ENCODE measurements at places on chromosomes 3 and 15. TPM values are rescaled to one million over a fixed set of nuclear protein-coding genes. Genes with fewer than 3 reads are reported as not detected.

The SLITRK3 gene
- not detected for total RNA-seq

The TGM4 gene
- not detected for total RNA-seq

The IL17RE gene
- total RNA-seq, result 1.5 TPM

The GREM1 gene
- 181 TPM for total RNA-seq

The CPNE9 gene
- not detected for total RNA-seq

The HYAL1 gene
- total RNA-seq, result 0.90 TPM

The YEATS2 gene
- 15.8 TPM for total RNA-seq

The KLHL6 gene
- not detected for total RNA-seq

The SLC15A2 gene
- 0.18 TPM for total RNA-seq

The ROBO2 gene
- total RNA-seq, result 1.2 TPM

The TMEM62 gene
- total RNA-seq, result 18.5 TPM

The MESP2 gene
- 2.9 TPM for total RNA-seq

The WNT5A gene
- total RNA-seq, result 42.4 TPM

The RYR3 gene
- total RNA-seq, result under 0.01 TPM

The SRGAP3 gene
- 4.6 TPM for total RNA-seq

The SPINT1 gene
- total RNA-seq, result not detected

The FRMD5 gene
- 16.3 TPM for total RNA-seq

The WDR76 gene
- 58.2 TPM for total RNA-seq

The ANKRD34C gene
- total RNA-seq, result not detected

The SAMMSON gene
- not detected for total RNA-seq

The CD200 gene
- total RNA-seq, result 3.3 TPM

The LIPH gene
- 0.36 TPM for total RNA-seq

The DPPA2 gene
- not detected for total RNA-seq

The NCBP2 gene
- 48.8 TPM for total RNA-seq

The TNNC1 gene
- total RNA-seq, result 2.0 TPM

The BAHD1 gene
- total RNA-seq, result 14.4 TPM

The RTP4 gene
- 2.8 TPM for total RNA-seq

The CMTM8 gene
- 1.1 TPM for total RNA-seq

The SERINC4 gene
- total RNA-seq, result not detected

The CYP1A1 gene
- not detected for total RNA-seq

The SH3GL3 gene
- 2.1 TPM for total RNA-seq

The GRIP2 gene
- 0.90 TPM for total RNA-seq

The SCG5 gene
- total RNA-seq, result 16.7 TPM

The ACVR2B gene
- total RNA-seq, result 2.5 TPM

The BFSP2 gene
- not detected for total RNA-seq

The ERICH6 gene
- total RNA-seq, result 0.41 TPM

The ZNF860 gene
- total RNA-seq, result 1.2 TPM

The CLRN1 gene
- total RNA-seq, result not detected

The NR2E3 gene
- total RNA-seq, result 0.63 TPM

The FOXB1 gene
- not detected for total RNA-seq

The LTK gene
- not detected for total RNA-seq

The PLSCR2 gene
- not detected for total RNA-seq

The SLC25A26 gene
- total RNA-seq, result 30.8 TPM

The ESYT3 gene
- 0.27 TPM for total RNA-seq

The ASB14 gene
- total RNA-seq, result not detected

The CCR1 gene
- 0.90 TPM for total RNA-seq

The MAP3K13 gene
- total RNA-seq, result 13.0 TPM

The RHOV gene
- total RNA-seq, result 0.82 TPM

The ARL8B gene
- total RNA-seq, result 89.0 TPM

Data from fibroblast of the aortic adventitia (primary cell).